Stimulated activated CD8-positive, alpha-beta memory T cell treated with anti-CD3 and anti-CD28 coated beads, Interleukin-2, amount 100 ng/mL, for 48 hours (primary cell): ENCODE measurements at places on chromosomes 2 and 18.

DNA sequence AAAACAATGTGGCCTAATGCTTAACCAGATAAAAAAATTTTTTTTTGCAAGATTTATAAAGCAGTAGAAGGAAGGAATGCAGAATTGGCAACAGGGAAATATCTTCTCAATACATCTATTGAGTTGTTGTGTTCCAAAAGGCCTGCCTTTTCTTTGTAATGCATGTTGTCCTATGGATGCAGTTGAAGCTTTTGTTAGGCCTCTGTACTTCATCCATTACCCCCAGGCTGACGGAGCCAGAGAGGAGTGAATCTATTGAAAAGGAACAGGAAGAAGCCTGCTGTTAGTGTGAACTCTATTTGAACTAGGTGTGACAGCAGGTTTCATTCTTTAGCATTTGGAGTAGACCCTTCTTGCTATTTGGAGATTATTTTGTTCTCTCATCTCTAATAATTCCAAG lies 56.5 kb downstream of the MTX2 start:
- no peak for DNase-seq

DNA sequence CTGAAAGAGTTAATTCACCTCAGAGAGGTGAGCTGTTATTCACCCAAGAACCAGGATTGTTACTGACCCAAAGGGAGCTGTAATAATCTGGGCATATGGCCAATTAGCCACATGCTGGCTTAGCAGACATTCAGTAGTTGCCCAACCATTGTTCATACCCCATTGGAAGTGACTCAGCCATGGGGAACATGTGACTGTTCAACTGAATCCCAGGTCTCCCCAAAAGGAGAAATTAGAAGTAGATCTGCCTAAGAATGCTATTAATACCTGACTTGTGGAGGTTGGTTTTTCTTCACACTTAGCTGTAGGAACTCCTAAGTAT lies 272.6 kb upstream of the UBE2E3 start:
- no peak for DNase-seq

DNA sequence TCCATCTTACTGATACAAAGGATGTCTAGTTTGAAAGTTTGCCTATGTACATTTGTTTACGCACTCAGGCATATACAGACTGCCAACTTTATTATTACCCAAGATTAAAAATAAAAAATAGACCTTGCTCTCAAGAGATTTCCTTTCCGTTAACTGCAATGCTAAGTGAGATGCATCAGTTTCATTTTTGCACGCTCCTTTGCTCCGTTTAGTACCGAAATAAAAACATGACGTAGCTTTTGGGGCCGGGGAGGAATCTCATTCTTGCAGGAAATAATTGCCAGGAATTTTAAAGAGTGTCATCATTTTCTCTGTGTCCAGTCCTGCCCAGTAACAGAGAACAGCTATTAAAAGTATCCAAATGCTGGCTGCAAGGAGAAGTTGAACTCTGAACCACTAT lies 169.5 kb downstream of the SLC8A1 start:
- DNase-seq: no peak

DNA sequence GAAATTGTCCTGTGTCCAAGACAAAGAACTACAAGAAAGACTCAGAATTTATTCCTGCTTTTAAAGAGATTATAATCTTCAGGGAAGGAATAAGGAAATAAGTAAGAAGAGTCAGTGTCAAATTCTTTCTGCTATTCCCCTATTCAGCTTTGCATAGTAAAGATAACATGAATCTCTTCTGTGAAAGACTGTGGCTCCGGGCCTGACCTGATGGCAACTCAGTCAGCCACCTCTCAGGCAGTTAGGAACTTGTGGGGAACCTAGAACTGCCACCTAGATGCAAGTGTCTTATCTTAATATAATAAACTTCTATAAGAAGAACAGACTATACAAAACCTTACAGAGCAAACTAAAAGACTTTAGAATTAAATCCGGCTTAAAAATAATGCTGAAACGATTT lies 382.0 kb downstream of the RAD51AP2 start:
- no peak for DNase-seq

DNA sequence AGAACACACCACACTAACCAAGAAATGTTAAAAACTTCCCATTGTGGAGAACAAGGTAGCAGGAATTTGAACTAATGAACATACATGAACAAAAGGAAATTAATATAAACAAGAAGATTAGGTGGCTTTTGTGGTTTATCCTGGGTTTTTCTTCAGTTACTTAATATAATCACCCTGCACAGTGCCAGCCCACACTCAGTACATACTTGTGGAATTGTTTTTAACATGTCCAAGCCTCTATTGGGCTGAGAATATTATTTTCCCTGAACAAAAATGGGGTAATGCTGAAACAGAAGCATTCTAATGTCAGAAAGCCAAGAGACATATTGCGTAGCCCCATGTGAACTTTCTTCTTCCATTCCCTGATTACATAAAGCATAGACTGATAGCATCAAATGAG lies 202.8 kb downstream of the DNER start:
- no peak for DNase-seq

DNA sequence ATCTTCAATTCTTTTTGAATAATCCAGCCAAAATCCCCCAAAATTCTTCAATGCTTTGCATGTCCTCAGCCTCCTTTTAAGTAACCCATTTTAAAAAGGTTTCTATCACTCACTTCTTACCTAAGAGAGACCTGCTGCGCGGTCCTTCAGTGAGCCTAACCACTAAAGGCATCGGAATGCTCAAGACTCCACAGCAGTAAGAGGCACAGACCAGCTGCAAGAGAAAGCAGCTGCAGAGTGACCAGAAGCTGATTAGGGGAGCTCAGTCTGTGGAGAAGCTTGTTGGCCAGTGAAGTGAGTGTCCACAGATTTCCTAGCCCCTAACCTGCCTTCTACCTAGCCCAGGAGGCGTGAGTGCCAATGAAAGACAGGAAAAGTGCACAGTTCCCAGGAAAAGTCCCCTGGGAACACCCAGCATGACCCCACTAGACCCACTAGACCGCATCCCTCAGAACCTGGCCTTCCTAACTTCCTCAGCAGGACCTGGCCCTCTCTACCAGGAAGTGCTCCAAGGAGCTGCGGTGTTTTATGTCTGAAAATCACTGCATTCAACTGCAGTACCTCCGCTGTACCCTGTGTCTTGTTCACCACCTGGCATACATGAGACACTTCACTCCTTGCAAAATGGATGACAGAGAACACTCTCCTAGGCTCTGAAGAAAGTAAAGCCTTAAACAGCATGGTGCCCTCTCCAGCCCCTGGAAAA lies 10.1 kb downstream of the MBOAT2 start:
- no peak for DNase-seq

DNA sequence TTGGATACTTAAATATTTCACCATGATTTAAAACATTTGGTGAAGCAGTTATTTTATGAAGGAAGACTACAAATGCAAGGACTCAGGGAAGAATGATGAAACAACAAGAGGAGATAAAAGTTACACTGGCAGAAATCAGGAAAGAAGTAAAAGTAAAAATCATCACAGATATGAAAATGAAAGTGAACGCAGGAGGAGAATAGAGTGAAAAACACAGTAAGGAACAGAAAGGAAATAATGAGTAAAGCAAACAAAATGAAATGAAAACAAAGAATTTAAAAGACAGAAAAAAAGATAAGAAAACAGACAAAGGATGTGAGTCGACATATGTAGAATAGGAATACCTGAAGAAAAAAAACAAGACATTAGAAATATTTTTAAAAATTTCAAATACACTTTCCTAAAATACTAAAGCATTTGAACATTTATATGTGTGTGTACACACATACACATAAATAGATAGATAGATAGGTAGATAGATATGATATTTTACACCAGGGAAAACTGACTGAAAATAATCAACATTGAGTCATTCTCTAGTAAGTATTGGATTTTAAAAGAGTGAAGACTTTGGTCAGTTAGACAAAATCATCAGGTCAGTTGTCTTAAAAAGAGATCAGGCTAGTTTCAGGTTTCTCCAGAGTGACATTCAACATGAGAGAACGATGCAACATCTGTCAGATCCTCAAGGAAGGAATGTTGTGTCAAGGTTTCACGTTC lies 12.1 kb upstream of the KDSR start:
- DNase-seq: no peak

- no peak for DNase-seq
Observed at GRCh38 chr18:14085770-14086457, 46.3 kb downstream of the ZNF519 start.

DNA sequence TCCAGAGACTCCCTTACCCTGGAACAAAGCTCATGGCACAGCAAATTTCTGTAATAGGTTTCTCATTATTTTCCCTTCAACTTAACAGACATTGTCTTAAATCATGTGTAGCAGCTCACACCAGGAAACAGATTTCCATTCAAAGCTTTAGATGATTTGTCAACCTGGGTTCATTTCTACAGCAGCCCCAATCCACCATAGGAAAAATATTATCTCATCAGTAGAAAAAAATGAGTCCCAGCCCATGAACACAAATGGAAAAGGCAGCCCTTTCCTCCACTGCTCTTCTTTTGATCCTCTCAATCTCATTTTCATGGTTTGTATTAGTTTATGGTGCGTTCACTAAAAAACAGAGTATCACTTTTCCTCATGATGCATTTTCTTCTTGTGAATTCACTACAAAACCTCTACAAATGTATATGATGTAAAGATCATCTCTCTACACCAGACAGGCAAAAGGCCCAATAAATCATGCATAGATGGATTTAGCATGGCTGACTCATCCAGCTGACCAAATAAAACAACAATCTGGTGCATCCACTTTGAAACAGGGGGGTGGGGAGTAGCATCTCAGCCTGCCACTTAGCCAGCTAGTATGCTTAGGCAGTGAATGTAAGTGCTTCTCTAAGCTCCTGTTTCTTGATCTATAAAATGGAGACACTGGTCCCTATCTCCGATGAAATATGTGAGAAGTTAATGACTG lies 78.6 kb downstream of the SATB2 start:
- DNase-seq: no peak

DNA sequence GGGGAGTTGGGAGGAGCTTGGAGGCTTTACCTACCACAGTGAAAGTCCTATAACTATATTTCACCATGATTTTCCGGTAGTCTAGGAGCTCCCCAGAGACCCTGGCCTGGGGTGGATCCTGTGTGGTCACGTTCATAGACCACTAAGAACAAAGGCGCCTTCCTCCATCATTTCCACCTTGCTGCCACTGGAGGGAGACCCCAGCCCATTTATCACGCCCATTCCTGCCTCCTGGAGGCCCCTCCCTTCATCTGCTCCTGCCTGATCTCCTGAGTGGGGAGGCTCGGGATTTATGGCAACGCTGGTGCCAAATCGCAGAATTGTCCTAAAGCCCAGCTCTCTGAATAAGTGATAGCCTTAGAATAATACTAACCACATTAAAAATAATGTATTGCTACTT lies 507.6 kb upstream of the SPHKAP start:
- no peak for DNase-seq

DNA sequence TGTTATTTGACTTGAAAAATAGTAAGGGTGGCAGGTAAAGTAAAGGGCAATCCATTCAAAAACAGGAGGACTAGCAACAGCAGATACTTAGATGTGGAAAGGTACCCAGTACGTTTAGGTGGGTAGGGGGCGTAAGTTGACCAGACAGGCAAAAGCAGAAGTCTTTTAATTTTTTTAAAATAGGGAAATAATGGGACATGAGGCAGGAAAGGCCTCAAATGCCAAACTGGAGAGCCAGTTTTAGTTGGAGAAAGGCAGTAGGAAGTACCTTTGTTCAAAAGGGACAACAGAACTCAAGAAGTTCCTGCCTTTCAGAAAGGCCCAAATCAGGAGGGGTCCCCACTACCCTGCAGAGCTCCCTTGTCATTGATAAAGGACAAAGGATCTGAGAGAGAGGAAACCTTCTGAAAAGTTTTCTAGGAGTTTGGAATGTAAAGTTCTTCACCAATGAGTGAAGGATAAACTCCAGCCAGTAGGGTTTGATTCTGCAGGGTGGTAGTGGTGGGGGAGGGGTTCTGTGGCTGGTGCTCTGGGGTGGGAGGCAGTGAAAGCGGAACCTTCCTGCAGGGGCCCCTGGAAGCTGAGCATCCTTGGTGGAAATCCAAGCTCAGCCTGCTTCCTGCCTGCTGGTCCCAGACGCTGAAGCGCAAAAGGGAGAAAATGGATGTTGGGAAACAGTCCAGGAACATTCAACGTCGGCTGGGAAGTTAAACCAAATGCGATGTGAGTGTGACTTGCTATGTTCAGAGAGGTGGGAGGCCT lies 40.1 kb downstream of the TMEM17 start:
- no peak for DNase-seq

- no peak for DNase-seq
Observed at GRCh38 chr2:216148983-216149382, 39.8 kb downstream of the XRCC5 start.

- DNase-seq: no peak
Observed at GRCh38 chr2:5076599-5076998, 615.6 kb upstream of the SOX11 start.

DNA sequence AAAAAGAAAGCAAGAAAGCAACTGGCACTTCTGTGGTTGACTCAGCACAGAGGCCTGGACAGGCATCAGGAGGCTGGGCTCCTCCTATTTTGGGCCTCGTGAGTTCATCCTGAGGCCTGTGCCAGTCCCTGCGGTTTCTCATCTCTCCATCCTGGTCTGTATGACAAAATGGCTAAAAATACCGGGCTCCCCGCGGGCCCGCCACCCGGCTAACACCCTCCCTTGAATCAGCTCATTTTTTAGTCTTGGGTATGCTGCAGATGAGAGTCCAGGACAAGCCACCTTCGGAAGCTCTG lies 62.3 kb upstream of the YWHAQ start:
- no peak for DNase-seq

GRCh38 chr2:201796478-201796865 lies 9.9 kb upstream of the CDK15 start:
- DNase-seq: no peak

- no peak for DNase-seq
Observed at GRCh38 chr18:21456428-21457178, 143.9 kb downstream of the ESCO1 start.

DNA sequence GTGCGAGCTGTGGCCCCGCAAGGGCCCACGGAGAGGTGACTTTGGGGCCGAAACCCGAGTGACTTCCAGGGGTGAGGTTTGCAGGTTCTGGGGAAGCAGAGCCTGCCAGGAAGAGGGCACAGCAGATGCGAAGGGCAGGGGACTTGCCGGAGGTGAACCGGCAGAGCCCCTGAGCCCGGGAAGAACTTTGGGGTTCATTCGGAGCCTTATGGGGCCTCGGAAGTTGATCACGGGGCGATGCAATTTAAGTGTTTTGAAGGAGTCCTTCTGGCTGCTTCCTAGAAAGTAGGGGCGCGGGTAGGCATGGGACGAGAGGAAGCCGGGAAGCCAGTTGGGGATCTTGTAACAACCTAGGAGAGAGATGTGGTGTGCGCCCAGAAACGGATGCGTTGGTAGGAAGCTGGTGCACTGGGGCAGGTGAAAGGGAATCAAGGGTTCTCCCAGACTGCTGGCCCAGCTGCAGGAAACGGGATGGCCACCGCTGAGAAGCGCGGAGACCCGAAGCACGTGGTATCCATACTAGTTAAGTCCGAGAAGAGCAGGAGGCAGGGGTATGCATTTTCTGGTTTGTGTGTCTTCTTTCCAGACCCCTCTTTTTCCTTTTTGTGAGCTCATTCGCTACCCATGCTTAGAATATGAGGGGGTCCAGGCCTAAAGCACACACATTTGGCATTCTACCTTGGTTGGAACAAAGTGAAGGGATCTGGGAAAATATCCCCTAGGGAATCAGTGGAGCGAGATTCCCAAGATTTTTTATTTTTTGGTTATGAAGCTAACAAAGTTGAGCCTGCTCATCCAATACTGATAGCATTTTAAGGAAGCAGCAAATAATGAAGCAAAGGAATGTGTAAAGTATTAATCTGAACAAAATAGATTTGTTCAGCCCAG lies 758 bp downstream of the SCLY start:
- DNase-seq: no peak

GRCh38 chr2:25936889-25937545 lies 45.3 kb downstream of the KIF3C start:
- no peak for DNase-seq
